ENCODE measurements at places on chromosomes 16 and 17.

- peak; percentile 83 for DNase-seq
Observed at GRCh38 chr17:75877752-75878173, 618 bp downstream of the TRIM47 start.

GRCh38 chr17:7888184-7888920 is at the start of gene CHD3:
Gene CHD3, plus strand, starts transcription at chr17:7888789. Its CDS starts 212 bp downstream, at chr17:7889001.
- DNase-seq: no peak

GRCh38 chr17:42347198-42347597 is 41.0 kb downstream of the STAT3 start:
- no peak for DNase-seq

DNA sequence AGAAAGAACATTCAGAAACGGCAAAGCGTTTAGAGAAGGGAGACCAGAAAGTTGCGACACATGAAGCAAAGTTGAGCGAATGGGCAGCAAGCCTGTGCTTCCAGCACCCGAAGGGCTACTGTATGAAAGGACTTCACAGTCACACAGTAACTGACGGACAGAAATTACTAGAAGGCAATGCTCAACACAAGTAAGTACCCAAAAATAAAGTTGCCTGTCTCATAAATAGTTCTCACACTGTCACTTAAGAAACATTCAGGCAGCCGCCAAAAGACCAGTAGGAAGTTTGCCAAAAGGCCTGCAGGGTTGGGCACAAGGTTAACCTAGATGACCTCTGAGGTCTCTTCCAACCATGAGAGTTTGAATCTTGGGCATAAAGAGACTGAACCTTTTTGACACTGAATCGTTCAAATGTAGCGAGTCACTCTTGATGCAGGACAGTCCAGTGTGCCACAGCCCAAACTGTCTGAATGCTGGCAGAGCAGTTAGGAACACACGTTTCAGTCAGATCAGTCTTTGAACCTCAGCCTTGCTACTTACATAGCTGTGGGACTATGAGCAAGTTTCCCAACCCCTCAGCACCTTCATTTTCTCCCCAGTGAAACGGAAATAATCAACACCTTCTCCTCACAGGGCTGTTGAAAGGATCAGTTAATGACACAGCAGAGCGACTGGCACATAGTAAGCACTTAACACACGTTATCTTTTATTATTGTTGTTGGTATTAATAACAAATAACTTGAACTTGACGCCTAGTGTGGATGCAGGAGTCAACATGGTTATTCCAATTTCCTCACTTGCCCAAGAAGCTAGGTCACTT is 10.4 kb downstream of the NCBP3 start:
- no peak for DNase-seq

DNA sequence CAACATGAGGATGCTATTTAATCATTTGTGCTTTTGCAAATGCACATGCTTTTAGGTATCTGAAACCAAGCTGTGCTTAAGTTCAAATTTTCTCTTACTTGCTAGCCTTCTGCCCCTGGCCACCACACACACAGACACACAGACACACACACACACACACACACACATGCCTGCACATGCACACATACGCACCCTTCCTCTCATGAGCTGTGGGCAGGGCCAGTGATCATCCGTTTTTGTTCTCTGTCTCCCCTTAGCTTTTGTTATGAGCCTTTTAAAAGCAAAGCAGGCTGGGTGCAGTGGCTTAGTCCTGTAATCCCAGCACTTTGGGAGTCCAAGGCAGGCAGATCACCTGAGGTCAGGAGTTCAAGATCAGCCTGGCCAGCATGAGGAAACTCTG is 34.2 kb downstream of the CD300LF start:
- DNase-seq: no peak

GRCh38 chr16:27318392-27319256 is 4.8 kb downstream of the IL4R start:
- no peak for DNase-seq

DNA sequence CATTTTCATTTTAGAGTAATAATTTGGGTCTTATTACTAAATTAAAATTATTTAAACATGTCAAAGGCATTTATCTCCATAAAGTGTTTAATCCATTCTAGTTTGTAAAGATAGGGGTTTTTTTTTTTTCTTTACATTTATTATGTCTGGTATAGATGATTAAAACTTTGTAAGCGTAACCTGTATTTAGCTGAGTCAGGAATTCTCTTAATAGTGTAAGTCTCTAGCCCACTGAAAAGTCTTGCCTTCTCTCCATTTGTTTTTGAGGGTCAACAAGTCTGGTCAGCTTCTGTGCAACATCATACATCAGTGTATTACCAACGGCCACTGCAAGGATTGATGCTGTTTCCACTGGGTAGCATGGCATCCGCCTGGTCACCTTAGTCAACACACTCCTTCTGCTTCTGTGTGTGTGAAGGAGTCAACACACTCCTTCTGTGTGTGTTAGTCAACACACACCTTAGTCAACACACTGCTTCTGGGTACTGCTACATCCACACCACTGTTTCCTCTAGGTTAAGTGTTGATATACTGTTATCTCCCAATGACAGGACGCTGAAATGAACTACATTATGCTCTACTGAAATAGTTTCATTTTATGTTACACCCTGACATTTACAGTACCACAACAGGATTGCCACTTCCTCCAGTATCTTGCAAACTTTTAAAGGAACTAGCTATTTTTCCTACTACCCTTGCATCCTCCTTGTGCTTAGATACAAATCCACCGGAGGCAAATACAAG is 37.3 kb upstream of the VWA3A start:
- DNase-seq: no peak

GRCh38 chr17:48486557-48486956 is 44.3 kb downstream of the HOXB1 start:
- no peak for DNase-seq

DNA sequence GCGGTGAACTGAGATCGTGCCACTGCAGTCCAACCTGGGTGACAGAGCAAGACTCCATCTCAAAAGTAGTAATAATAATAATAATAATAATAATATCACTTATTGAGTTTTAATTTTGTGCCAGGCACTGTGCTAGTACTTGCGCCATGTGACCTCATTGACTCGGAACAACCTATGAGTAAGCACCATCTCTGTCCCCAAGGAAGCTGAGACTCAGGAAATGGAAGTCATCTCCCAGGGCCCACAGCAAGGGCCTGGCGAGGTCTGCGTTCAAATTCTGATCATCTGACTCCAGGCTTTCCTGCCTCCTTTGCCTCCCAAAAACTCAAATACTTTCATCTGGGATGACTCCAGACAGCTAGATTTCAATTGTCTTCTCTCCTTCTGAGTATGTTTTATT is 162.9 kb downstream of the SEC14L1 start:
- no peak for DNase-seq

DNA sequence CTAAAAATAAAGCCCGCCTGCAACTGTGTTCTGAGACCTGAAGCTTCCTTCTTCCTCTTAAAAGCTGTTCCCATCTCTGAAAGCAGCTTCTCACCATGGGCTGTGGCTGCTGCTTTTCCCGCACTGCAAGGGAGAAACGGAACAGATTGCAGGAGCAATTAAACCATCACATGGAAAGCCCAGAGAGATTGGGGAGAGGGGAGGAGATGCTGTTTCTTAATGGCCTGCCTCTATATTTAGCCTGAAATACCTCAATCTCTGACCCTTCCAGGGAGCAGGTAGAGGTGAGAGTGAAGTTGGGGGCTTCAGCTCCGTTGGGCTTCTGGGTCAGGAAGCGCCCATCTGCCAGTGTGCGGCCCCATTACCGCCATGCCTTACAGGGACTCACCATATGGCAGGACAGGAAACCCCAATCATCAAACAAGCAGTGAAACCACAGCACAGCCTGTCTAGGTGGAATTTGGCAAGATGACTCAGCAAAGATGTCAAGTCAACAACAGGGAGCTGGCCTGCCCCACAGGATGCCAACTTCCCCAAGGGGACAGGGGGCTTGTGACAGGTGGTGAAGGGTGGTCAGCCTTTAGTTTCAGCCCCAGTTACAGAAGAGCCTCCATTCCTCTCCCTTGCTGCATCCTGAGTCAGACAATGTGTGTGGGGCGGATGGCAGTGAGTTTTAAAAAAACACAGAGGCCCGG is 286.6 kb upstream of the CCL2 start:
- no peak for DNase-seq

DNA sequence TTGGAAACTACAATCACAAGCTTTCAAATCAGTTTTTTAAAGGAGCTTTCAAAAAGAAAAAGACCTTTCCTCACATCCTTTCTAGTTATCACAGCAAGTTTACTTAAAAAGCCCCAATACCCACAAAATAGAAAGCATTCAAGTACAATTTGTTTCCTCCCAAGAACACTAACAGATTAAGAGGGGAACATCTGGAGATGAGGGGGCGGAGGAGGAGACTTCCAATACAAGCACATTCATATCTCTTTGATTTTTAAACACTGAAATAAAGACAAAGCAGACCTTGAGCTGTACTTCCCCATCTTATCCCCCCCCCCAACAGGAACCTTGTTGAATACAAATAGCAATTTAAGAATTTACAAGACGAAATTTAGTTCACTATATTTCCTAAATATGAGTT is 2.0 kb downstream of the YWHAE start:
- no peak for DNase-seq

- DNase-seq: no peak
Observed at GRCh38 chr17:80780381-80781198, 211.1 kb upstream of the CHMP6 start.

GRCh38 chr17:72467841-72468653 is 347.2 kb downstream of the SOX9 start:
- DNase-seq: no peak

GRCh38 chr16:924806-925205 is 46.0 kb downstream of the LMF1 start:
- no peak for DNase-seq

DNA sequence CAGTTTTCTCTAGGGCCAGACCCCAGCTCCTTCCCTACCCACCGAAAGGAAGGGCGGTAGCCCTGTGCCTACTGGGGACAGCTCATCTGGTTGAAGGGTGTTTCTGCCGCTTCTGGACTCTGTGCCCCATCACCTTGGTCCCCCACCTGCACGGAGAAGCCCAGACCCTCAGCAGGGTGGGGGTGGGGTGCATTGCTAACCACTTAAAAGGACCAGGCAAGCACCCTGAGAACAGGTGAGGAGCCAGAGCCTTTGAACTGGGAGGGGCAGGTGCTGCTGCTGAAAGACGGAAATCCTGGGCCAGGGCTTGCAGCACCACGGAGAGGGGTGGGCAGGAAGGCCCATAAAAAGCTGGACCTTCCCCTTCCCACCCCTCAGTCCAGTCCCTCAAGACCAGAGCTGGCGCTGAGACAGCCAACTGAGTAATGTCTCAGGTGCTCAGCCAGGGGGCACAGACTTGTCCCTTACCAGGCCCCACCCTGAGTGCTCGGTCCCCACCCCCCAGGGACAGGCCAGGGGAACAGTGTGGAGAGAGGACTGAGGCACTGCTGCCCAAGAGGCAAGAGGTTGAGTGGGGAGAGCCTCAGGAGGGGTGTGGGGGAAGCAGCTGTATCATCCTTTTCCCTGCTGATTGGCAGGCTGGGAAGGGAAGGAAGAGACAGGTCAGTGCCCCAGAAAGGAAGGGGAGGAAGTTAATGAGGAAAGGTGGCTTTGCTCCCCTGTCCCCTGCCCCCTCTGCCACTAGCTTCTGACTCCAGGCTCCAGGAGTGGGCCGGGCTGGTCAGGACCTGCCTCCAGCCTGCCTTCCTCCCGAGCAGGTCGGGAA is 10.9 kb upstream of the SP2 start:
- DNase-seq: no peak

DNA sequence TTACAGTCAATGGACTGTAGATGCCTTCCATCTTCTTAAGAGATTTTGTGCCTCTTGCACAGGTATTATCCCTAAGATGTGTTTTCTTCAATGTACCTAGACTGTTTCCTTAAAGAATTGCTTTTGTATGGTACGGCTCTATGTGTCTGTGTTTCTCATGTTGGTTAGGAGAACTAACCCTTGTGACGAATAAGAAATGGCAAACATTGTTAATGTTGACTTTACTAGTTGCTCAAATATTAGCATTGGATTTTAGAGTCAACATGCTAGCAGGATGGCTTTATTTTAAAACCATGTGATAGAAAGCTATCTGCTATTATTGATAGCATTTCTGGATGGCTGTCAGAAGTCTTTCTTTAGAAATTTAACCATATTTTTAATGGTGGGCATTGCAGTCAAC is 34.5 kb downstream of the WWOX start:
- no peak for DNase-seq

Measured in left lobe of liver (tissue), 2 donors.